H9 (cell line): ENCODE measurements at places on chromosomes 12 and 14. TPM values are rescaled to one million over a fixed set of nuclear protein-coding genes. Genes with fewer than 3 reads are reported as not detected.

The MMP17 gene
- 14.8 and 16.0 TPM in 2 replicates for total RNA-seq

The LYZ gene
- not detected in 2 replicates for total RNA-seq

The WASHC4 gene
- total RNA-seq: 41.2 and 45.3 TPM in 2 replicates

The TAS2R8 gene
- total RNA-seq: not detected in 2 replicates

The PPFIA2 gene
- 0.39 and 1.3 TPM in 2 replicates for total RNA-seq

The SOAT2 gene
- not detected in 2 replicates for total RNA-seq

- no peak overlapping the region for H3K4me3 ChIP-seq
- no peaks in the 10 kb centered on the region for H3K27me3 ChIP-seq
- H3K27ac ChIP-seq: no peak overlapping the region
- H3K36me3 ChIP-seq: peaks cover 67% of the 10 kb centered on the region
Observed at GRCh38 chr14:93219103-93219726, 12.2 kb downstream of the UBR7 start.

DNA sequence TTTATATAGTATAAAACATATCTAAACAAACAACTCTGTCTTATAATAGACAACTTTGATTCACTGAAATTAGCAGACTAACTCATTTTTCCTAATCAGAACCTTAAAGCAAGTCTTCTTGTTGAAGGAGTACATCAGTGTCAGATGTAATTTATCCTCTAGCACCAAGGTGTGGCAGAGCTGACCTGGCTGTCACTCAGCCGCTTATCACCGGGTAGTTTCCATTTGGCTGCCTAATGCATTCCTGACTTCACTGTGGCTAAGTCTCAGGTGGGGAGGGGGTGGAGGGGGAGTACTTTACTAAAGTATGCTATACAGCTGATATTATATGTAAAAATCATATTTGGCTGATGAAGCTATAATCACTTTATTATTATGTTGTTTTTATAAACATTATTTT is 339.9 kb upstream of the RGS6 start:
- DNase-seq: no peak
- H3K36me3 ChIP-seq: peaks cover 9% of the 10 kb centered on the region

- no peaks in the 10 kb centered on the region for H3K36me3 ChIP-seq
- H3K27me3 ChIP-seq: no peaks in the 10 kb centered on the region
- no peak for DNase-seq
- H3K4me1 ChIP-seq: no peaks in the 10 kb centered on the region
Observed at GRCh38 chr12:9760699-9761418, at the start of gene CD69. CD69 (minus strand) TSS chr12:9760901; CDS start chr12:9760820, 81 bp downstream.

- no peaks in the 10 kb centered on the region for H3K36me3 ChIP-seq
- no peak for DNase-seq
- no peak overlapping the region for H3K27ac ChIP-seq
- H3K4me1 ChIP-seq: no peaks in the 10 kb centered on the region
- no peak overlapping the region for H3K4me3 ChIP-seq
- H3K27me3 ChIP-seq: no peaks in the 10 kb centered on the region
Observed at GRCh38 chr12:85076688-85077430, 40.7 kb downstream of the LRRIQ1 start.

GRCh38 chr14:33612197-33612505 is 338.7 kb downstream of the EGLN3 start:
- H3K36me3 ChIP-seq: no peaks in the 10 kb centered on the region
- no peak for DNase-seq
- no peak overlapping the region for H3K27ac ChIP-seq
- H3K27me3 ChIP-seq: no peaks in the 10 kb centered on the region

- DNase-seq: no peak
- H3K27ac ChIP-seq: no peak overlapping the region
- H3K27me3 ChIP-seq: no peaks in the 10 kb centered on the region
- H3K36me3 ChIP-seq: no peaks in the 10 kb centered on the region
- H3K4me1 ChIP-seq: no peaks in the 10 kb centered on the region
Observed at GRCh38 chr14:20419419-20419818, 6.1 kb upstream of the TEP1 start.

GRCh38 chr14:105617201-105617777 is 90.9 kb downstream of the TMEM121 start:
- no peak overlapping the region for H3K27ac ChIP-seq
- H3K4me3 ChIP-seq: peak overlapping the region; percentile 0; the same call in 2 of the 3 replicates
- H3K4me1 ChIP-seq: no peaks in the 10 kb centered on the region
- no peak for DNase-seq
- no peaks in the 10 kb centered on the region for H3K27me3 ChIP-seq

- no peak overlapping the region for H3K27ac ChIP-seq
- H3K4me3 ChIP-seq: no peak overlapping the region
- H3K36me3 ChIP-seq: no peaks in the 10 kb centered on the region
- DNase-seq: no peak
Observed at GRCh38 chr12:29672580-29672979, 111.2 kb downstream of the TMTC1 start.
